Hepatocyte (in vitro differentiated cells): ENCODE measurements at places on chromosomes 4 and X. TPM values are rescaled to one million over a fixed set of nuclear protein-coding genes. Genes with fewer than 3 reads are reported as not detected.
A peak's percentile ranks its signal among the peaks of the same experiment; 100 is the strongest.

DNA sequence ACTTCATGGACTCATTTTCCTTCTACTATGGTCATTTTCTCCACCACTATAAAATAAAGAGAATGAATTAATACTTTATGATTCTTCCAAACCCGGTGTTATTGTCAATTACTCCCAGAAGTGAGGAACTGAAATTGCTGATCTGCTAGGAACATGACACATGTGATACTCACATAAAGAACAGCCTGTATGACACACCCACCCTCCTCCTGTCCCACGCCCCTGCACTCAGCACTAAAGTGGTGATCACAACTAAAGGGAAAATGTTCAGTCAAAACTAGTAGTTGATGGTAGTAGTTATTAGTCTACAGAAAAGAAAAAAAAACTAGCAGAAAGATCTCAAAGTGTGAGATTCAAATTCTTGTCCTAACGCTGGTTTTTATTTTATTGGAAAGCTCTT, 1508.3 kb downstream of the RAPGEF2 start:
- no peaks in the 10 kb centered on the region for H3K4me1 ChIP-seq
- H3K27ac ChIP-seq, result no peak overlapping the region
- no peaks in the 10 kb centered on the region for H3K36me3 ChIP-seq
- H3K27me3 ChIP-seq, result no peaks in the 10 kb centered on the region
- no peak overlapping the region for H3K4me3 ChIP-seq
- DNase-seq, result no peak

DNA sequence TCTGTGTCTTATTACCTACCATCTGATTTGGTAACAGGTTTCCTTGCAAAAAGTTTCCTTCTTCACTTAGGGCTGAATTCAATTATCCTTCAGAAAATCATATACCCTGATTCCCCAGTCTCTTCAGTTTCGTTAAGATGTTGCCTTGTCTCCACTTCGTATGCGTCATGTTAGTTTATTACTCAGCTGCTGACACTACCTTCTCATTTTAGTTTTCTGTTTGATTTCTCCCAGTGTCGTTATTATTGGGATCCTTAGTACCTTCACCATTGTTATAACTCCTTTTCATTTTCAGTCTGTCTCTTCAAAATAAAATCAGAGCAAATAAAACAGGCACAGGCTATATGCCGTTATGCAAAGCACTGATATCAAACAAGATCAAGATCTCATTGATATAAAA, 87.5 kb upstream of the RBPJ start:
- no peak overlapping the region for H3K27ac ChIP-seq
- no peak for DNase-seq
- H3K4me3 ChIP-seq, result no peak overlapping the region
- H3K36me3 ChIP-seq, result no peaks in the 10 kb centered on the region

GRCh38 chr4:117400039-117400835, 314.9 kb upstream of the TRAM1L1 start:
- H3K27me3 ChIP-seq, result no peaks in the 10 kb centered on the region
- H3K4me1 ChIP-seq, result peaks cover 7% of the 10 kb centered on the region
- no peak overlapping the region for H3K27ac ChIP-seq

GRCh38 chr4:138114434-138114833, 127.7 kb downstream of the SLC7A11 start:
- H3K27ac ChIP-seq, result peak overlapping the region; percentile 54
- no peaks in the 10 kb centered on the region for H3K36me3 ChIP-seq
- H3K4me3 ChIP-seq, result no peak overlapping the region
- no peak for DNase-seq
- H3K4me1 ChIP-seq, result peaks cover 18% of the 10 kb centered on the region

- no peak for DNase-seq
- H3K36me3 ChIP-seq, result no peaks in the 10 kb centered on the region
Observed at GRCh38 chrX:80216086-80216485, 201.5 kb downstream of the TBX22 start.

DNA sequence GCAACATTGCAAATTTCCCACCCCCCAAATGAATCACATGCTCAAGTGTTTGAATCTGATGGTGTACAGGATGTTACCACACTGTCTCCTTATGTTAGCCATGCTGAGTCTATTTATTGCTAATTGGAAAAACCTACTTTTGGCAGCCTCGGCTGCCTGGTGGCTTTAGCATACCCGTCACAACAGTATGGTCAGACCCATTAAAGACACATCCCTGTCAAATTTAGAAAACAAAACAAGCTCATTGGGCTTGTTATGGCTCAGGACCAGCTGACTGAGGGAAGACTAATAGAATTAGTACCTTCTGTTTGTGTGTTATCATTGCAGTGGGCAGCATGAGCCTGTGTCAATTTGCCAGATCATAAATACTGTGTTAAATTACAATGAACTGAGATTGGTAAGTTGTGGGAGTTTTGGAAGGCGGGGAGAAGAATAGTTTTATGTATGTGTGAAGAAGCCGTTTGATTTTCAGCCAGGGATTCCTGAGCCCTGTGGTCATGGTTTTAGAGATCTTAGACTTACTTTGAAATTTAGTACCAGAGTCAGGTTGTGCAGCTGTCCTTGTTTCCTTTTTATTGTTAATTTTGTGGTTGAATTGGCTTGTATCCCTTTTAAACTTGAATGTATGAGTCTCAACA, 66.8 kb downstream of the POLA1 start:
- H3K36me3 ChIP-seq, result no peaks in the 10 kb centered on the region
- no peaks in the 10 kb centered on the region for H3K27me3 ChIP-seq
- H3K4me3 ChIP-seq, result no peak overlapping the region
- H3K4me1 ChIP-seq, result no peaks in the 10 kb centered on the region
- no peak overlapping the region for H3K27ac ChIP-seq

DNA sequence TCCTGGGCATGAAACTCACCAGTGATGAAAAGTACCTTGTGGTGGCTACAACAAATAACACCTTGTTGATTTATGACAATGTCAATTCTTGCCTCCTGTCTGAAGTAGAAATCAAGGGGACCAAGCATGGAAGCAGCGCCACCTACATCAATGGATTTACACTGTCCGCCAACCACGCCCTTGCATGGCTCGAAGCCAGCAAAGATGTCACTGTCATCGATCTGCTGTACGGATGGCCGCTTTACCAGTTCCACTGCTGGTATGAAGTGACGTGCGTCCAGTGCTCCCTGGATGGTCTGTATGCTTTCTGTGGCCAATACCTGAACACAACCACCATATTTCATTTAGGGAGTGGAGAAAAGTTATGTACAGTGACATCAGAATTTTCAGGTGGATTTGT, 200.5 kb downstream of the NWD2 start:
- no peaks in the 10 kb centered on the region for H3K27me3 ChIP-seq
- H3K27ac ChIP-seq, result no peak overlapping the region
- H3K4me3 ChIP-seq, result no peak overlapping the region
- DNase-seq, result no peak

GRCh38 chrX:16946361-16946964, at the start of gene REPS2:
TSS of gene REPS2 (plus strand) at chrX:16946658. CDS start at chrX:16946862, 204 bp downstream.
- H3K4me3 ChIP-seq, result peak within 1 kb of the TSS; percentile 75
- H3K27me3 ChIP-seq, result peaks cover 12% of the 10 kb centered on the region
- no peaks in the 10 kb centered on the region for H3K4me1 ChIP-seq
- peak; percentile 95 for DNase-seq
- no peaks in the 10 kb centered on the region for H3K36me3 ChIP-seq

DNA sequence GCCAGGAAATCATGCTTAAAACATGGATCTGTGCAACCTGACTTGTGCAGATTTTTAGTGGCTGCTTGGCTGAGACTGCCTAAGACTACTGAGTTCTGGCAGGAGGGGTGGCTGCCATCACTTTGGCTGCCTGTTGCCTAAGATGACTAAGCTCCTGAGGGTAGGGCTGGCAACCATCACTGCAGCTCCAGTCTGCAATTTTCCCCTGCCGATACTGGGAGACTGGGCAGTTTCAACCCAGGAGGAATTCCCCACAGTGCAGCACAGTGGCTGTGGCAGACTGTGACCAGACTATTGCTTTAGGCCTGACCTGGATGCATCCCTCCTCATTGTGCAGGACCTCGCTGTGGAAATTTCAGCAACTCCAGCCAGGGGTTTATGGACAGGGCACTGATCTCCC, 544.9 kb downstream of the ANKRD50 start:
- no peaks in the 10 kb centered on the region for H3K27me3 ChIP-seq
- no peak overlapping the region for H3K27ac ChIP-seq
- H3K4me1 ChIP-seq, result no peaks in the 10 kb centered on the region
- DNase-seq, result no peak

DNA sequence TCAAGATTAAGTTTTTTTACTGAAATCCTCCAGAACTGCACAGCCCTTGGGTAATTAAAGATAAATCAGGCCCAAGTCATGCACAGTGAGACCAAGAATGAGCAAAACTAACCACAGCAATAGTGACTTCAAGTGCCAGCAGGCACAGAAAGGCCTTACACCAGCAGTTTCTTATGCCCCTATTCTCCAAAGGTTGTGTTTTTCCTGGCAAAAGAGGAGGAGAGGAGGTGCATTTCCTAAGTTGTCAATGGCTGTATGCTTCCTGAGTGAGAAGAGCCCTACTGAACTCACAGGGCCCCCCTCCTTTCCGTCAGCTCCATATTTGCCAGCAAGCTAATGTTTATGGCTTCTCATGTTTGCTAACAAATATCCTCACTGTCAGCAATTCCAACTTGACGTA, 418.7 kb upstream of the INTU start:
- H3K27ac ChIP-seq, result peak overlapping the region; percentile 13
- DNase-seq, result peak; percentile 14

DNA sequence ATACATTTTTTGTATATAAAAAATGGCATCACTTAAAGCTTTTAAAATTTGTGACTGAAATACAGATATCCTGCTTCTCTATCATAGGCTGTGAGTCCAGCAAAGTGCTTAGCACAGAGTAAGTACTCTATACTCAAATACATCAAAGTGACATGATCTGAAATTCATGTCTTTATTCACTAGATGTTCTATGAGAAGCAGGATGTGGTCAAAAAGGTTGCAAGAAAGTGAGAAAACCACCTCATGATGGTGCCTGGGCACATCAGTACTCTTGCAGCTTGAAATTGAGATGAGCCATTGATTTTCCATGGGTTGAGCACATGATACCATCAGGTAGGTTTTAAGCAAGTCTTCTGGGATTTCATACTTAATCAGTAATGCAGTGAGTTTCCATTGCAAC, 20.4 kb upstream of the SFRP2 start:
- no peak overlapping the region for H3K27ac ChIP-seq
- H3K36me3 ChIP-seq, result no peaks in the 10 kb centered on the region
- no peaks in the 10 kb centered on the region for H3K27me3 ChIP-seq
- peaks cover 8% of the 10 kb centered on the region for H3K4me1 ChIP-seq

DNA sequence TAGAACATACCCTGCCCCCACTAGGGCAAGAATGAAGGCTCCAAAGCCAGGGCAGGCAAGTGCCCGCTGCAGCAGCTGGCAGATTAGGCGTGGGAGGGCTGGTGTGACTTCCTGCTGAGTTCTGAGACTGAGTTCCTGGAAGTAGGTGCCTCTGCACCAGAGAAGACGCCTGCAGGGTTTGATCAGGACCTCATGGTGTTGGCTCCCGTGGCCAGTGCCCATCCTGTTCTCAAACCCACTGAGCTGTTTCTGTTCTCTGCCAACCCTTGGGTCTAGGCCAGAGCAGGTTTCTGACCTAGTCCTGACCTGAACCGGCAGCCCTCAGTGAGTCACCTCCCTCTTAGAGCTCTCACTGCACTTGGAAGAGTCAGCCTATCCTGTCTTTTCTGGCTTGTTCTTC, 220.7 kb downstream of the HS6ST2 start:
- H3K27me3 ChIP-seq, result no peaks in the 10 kb centered on the region
- H3K4me3 ChIP-seq, result no peak overlapping the region
- H3K36me3 ChIP-seq, result no peaks in the 10 kb centered on the region
- DNase-seq, result no peak
- H3K27ac ChIP-seq, result no peak overlapping the region

The GRK4 gene
- 4.9 and 5.4 TPM in 2 replicates for total RNA-seq

The RHOXF2 gene
- not detected in 2 replicates for total RNA-seq
